Activated CD4-positive, alpha-beta T cell treated with anti-CD3 and anti-CD28 coated beads, Interleukin-2, amount 10 ng/mL, durations not matched to agents 7 days and 5 days (primary cell): ENCODE measurements at places on chromosomes 7 and 10.

DNA sequence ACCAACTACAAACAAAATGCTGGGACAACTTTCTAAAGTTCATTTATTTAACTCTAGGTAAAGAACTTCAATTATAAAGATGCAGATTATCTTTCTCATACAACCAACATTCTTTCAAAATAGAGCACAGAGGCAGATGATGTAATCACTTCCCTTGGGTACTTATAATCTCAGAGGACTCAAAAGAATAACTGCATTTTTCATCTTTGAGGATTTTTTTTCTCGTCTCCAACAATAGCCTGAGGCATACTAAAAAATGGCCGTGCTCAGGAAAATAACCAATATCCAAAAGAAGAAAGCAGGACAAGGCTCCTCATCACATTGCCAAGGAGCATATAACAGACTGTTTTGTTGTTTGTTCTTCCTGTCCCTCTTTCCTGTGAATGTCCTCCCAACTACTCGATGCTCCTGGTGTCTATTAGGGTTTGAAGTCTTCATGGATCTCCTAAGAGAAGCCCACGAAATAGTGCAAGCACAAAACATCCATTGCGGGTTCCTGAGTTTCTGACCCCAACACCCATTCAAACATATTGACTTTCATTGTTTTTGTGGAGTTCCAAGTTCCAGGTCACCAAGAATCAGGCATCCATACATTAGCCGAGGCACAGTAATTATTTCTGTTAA is 182.9 kb downstream of the SORCS1 start:
- DNase-seq: no peak

GRCh38 chr10:130560116-130560515 is 423.9 kb downstream of the GLRX3 start:
- DNase-seq: no peak

DNA sequence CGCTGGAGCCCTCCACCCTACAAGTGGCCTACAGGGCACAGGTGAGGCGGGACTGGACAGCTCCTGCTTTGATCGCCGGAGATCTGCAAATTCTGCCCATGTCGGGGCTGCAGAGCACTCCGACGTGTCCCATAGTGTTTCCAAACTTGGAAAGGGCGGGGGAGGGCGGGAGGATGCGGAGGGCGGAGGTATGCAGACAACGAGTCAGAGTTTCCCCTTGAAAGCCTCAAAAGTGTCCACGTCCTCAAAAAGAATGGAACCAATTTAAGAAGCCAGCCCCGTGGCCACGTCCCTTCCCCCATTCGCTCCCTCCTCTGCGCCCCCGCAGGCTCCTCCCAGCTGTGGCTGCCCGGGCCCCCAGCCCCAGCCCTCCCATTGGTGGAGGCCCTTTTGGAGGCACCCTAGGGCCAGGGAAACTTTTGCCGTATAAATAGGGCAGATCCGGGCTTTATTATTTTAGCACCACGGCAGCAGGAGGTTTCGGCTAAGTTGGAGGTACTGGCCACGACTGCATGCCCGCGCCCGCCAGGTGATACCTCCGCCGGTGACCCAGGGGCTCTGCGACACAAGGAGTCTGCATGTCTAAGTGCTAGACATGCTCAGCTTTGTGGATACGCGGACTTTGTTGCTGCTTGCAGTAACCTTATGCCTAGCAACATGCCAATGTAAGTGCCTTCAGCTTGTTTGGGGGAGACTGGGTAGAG is at the start of gene COL1A2:
Gene COL1A2 (plus strand): TSS at position 459 of the 704 bp plus-strand sequence. CDS start 137 bp downstream, at position 596.
- DNase-seq: no peak

GRCh38 chr10:79081353-79082034 is 12.7 kb downstream of the ZMIZ1 start:
- no peak for DNase-seq

DNA sequence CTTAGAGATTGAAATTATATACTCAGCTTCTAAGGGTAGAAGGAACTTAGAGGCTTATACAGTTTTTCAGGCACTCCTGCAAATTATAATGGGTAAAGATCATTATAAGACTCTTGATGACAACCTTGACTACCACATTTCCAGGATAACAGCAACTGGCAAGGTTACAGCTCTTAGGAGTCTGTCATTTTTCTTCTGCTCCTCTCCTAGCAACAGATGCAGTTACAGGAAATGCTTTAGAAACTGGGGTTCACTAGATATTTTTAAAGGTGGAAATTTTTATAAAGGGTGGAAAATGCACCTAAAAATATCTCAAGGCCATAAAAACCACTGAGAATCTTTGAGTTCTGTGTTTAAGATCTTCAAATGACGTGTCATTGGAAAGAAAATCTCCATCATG is 185.8 kb downstream of the RELN start:
- DNase-seq: no peak

DNA sequence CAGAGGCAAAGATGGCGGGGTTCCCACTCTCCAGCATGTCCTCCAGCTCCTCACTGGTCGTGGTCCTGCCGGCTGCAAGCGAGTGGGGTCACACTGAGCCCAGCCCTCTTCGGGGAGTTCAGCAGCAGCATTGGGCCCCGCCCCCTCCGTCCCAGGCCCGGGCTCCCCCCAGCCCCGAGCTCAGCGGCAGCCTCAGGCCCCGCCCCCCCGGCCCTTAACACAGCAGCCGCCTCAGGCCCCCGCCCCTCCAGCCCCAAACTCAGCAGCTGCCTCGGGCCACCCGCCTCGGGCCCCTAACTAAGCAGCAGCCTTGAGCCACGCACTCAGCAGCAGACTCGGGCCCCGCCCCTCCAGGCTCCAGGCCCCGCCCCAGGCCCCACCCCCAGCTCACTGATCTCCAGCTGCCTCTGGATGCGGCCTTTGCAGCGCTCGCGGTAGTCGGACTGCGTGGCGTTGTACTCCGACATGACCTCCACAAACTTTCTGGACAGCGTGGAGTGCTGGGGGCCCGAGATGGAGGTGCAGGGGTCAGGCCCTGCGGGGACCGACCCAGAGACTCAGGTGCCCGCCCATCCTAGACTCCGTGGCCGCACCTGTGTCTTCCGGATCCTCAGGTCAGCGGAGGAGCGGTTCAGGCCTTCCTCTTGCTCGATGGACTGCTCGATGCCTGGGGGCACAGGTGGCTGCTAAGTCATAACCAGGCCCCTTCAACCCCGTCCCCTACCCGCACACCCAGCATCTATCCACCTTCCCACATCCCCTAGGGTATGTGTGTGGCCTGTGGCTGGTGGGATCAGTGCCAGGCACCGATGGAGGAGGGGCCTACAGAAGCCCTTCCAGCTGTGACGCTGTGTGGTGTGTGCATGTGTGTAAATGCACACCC is 15.5 kb downstream of the STX1A start:
- DNase-seq: peak; percentile 46

GRCh38 chr7:92790992-92791391 is 45.4 kb downstream of the CDK6 start:
- DNase-seq: no peak

DNA sequence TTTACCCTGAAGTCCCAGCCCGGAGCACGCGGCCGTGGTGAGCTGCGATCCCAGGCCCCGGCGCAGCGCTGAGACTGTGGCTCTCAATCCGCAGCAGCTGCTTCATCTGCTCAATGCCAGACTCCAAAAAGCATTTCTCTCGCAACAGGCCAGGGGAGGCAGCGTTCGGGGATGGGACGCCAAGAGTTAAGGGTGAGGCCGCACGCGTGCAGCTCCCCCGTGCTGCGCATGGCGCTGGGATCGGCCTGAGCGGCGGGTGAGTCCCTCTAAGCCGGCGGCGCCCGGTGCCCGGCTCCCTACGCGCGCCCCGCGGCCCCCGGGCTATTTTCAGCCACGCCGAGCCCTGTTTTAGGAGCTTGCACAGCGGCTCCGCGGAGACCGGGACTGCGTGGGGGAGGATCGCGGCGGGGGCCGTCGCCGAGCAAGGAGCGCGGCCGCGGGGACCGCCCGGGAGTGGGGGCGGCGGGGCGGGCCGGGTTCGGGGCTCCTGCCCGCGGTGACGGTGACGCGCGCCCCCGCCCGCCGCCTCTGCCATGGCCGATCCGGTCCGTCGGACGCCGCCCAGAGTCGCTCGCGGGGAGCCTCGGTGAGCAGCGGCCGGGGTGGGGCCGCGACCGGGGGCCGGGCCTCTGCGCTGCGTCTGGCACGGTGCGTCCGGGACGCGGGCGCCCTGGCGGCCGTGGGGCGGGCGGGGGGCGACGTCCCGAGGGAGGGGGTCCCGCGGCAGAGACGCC is 29.4 kb upstream of the JAKMIP3 start:
- DNase-seq: no peak

DNA sequence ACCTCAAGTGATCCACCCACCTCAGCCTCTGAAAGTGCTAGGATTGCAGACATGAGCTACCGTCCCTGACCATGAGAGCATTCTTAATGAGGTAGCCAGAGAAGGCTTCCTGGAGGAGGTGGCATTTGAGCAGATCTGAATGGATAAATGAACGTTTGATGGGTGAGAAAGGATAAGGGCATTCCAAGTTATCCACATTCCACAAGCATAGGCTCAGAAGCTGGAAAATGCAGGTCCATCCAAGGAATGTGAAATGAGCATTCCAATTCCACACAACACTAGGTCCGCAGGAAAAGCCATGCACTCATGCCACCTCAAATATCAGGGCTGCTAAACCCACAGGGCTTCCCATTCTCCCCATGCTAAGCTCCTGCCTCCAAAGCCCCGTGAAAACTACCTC is 17.0 kb downstream of the TMEM130 start:
- DNase-seq: no peak

DNA sequence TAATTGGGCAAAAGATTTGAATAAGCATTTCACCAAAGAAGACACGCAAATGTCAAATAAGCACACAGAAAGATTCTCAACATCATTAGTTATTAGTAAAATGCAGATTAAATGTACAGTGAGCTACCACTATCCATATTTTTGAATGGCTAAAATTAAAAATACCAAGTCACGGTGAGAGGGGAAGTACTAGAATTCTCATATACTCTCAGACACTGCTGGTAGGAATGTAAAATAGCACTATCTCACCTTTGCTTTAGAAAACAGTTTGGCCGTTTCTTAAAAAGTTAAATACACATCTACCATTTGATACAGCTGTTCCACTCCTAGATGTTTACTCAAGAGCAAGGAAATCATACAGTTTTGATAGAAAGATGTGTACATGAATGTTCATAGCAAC is 115.8 kb upstream of the CELF2 start:
- no peak for DNase-seq
